Activated CD8-positive, alpha-beta T cell treated with anti-CD3 and anti-CD28 coated beads, Interleukin-2, amount 10 ng/mL, durations not matched to agents 7 days and 5 days (primary cell): ENCODE measurements at places on chromosomes 1 and 21. TPM values are rescaled to one million over a fixed set of nuclear protein-coding genes. Genes with fewer than 3 reads are reported as not detected.

GRCh38 chr1:198716051-198716450 is 77.2 kb downstream of the PTPRC start:
- H3K4me3 ChIP-seq, result no peak overlapping the region
- no peaks in the 10 kb centered on the region for H3K27me3 ChIP-seq
- H3K36me3 ChIP-seq, result peaks cover 79% of the 10 kb centered on the region
- DNase-seq, result no peak
- H3K27ac ChIP-seq, result peak overlapping the region; percentile 20

GRCh38 chr1:23209770-23210169 is 7.5 kb downstream of the HTR1D start:
- H3K4me3 ChIP-seq, result no peak overlapping the region
- peak; percentile 31 for DNase-seq
- no peak overlapping the region for H3K27ac ChIP-seq
- peaks cover 36% of the 10 kb centered on the region for H3K27me3 ChIP-seq
- H3K36me3 ChIP-seq, result no peaks in the 10 kb centered on the region

DNA sequence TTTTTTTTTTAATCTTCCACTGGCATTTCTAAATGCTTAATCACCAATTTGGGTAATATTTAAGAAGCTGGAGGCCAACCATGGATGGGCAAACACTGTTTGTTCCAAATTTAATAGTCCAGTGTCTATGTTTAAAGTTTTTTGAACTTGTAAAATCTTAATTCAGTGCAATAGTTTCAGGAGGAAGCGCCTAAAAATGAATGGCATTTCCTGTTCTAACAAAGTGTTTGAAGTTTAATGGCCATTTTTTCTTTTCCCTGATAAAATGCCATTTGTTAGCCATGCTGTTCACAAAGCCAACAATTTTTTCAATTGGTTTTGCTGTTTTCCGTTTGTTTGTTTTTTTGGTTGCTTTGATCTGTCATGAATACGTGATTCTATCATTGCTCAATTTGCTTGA is 552.1 kb downstream of the LMO4 start:
- no peaks in the 10 kb centered on the region for H3K36me3 ChIP-seq
- H3K27me3 ChIP-seq, result no peaks in the 10 kb centered on the region
- no peak overlapping the region for H3K4me3 ChIP-seq
- H3K27ac ChIP-seq, result no peak overlapping the region
- no peak for DNase-seq

GRCh38 chr1:107766533-107766932 is 198.4 kb downstream of the VAV3 start:
- H3K36me3 ChIP-seq, result no peaks in the 10 kb centered on the region
- H3K4me3 ChIP-seq, result no peak overlapping the region
- H3K27ac ChIP-seq, result no peak overlapping the region
- DNase-seq, result no peak
- no peaks in the 10 kb centered on the region for H3K27me3 ChIP-seq

C1QA gene
- not detected for total RNA-seq

MXRA8 gene
- total RNA-seq, result not detected

KRTAP7-1 gene
- total RNA-seq, result not detected

IVL gene
- total RNA-seq, result not detected

GRCh38 chr1:179175011-179175841 is 54.3 kb downstream of the ABL2 start:
- no peak overlapping the region for H3K27ac ChIP-seq
- no peaks in the 10 kb centered on the region for H3K36me3 ChIP-seq
- DNase-seq, result no peak
- H3K4me3 ChIP-seq, result no peak overlapping the region

HMGCS2 gene
- total RNA-seq, result not detected

DNA sequence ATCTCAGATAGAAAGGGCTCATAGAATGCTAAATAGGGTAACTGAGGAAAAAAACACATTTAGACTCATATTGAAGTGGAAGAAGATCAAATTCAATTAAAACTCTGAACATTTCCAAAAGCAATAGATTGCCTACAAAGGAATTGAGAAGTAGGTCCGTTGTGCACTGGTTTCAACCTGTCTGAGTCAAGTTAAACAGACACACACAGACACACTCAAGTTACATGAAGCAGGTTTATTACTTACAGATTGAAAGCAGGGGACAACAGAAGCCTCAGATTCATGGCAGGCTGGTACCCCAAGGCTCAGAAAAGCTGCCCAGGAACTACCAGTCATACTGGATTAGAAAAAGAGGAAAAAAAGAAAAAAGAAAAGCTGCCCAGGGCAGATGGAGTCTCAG is 20.7 kb upstream of the S100A2 start:
- no peak overlapping the region for H3K4me3 ChIP-seq
- H3K27ac ChIP-seq, result no peak overlapping the region

- peaks cover 39% of the 10 kb centered on the region for H3K4me1 ChIP-seq
- peak; percentile 12 for DNase-seq
- H3K4me3 ChIP-seq, result no peak overlapping the region
- H3K27me3 ChIP-seq, result no peaks in the 10 kb centered on the region
Measured at GRCh38 chr21:44092211-44092610, 15.0 kb upstream of the PWP2 start.

- no peak overlapping the region for H3K4me3 ChIP-seq
- H3K4me1 ChIP-seq, result peaks cover 55% of the 10 kb centered on the region
- H3K36me3 ChIP-seq, result peaks cover 7% of the 10 kb centered on the region
- H3K27ac ChIP-seq, result no peak overlapping the region
- peaks cover 16% of the 10 kb centered on the region for H3K27me3 ChIP-seq
Measured at GRCh38 chr1:181152892-181153633, 64.6 kb downstream of the IER5 start.

DNA sequence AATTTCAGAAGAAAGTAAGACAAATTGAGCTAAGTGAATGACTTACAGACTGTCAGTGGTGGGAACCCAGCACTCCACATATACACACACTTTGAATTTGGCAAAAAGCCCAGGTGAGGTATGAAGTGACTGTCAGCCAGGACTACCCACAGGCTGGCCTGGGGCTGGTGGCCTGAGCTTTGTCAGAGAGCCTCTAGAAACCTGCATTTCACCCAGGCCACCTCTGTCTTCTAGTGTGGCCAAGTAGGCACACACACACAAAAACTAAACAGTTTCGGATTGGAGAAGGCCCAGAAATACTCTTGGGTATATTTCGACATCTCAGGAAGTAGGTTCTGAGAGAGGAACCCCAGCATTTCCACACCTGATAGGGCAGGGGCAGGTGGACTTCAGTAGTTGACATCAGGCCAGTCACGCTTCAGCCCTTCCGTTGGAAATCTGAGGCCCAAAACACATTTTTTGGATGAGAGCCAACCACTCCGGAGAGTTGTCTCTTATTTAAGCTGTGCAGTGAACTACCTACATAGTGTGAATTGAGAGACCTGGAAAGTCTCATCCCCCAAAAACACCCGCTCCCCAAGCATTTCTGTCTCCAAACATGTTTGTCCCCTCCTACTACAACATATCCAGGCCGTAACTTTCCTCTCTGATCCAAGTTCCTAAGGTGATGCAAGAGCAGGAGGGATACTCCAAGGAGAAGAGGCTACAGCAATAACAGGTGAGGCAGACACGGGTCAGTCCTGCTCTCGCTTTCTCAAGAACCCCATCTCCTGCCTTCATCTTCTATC is 167.2 kb upstream of the PROX1 start:
- H3K27ac ChIP-seq, result no peak overlapping the region
- H3K4me3 ChIP-seq, result no peak overlapping the region
- no peak for DNase-seq
- no peaks in the 10 kb centered on the region for H3K36me3 ChIP-seq

OXCT2 gene
- total RNA-seq, result 0.32 TPM

DNA sequence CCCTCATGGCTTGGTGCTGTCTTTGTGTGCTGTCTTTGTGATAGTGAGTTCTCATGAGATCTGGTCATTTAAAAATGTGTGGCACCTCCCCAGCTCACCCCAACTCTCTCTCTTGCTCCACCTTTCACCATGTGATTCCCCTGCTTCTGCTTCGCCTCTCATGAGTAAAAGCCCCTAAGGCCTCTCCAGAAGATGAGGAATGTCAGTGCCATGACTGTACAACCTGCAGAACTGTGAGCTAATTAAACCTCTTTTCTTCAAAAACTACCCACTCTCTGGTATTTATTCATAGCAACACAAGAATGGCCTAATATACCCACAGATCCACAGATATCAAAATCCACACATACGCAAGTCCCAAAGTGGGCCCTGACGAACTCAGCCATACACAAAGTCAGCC is 88.9 kb upstream of the PPP2R5A start:
- H3K4me1 ChIP-seq, result peaks cover 1% of the 10 kb centered on the region
- H3K4me3 ChIP-seq, result no peak overlapping the region
- DNase-seq, result no peak

COL16A1 gene
- total RNA-seq, result not detected

GRCh38 chr1:103248417-103249102 is 140.2 kb upstream of the COL11A1 start:
- H3K4me1 ChIP-seq, result no peaks in the 10 kb centered on the region
- H3K36me3 ChIP-seq, result no peaks in the 10 kb centered on the region
- no peak for DNase-seq
- H3K27ac ChIP-seq, result no peak overlapping the region

- H3K36me3 ChIP-seq, result peaks cover 37% of the 10 kb centered on the region
- peak; percentile 94 for DNase-seq
- peak within 1 kb of the TSS; percentile 93 for H3K4me3 ChIP-seq
- peak within 1 kb of the TSS; percentile 96 for H3K27ac ChIP-seq
Measured at GRCh38 chr1:25905680-25906643, at the start of gene STMN1. STMN1 (minus strand) TSS chr1:25906419; CDS start chr1:25904676, 1,743 bp downstream.

SLC35F3 gene
- 34.4 TPM for total RNA-seq

- no peak overlapping the region for H3K27ac ChIP-seq
- no peak for DNase-seq
- H3K4me3 ChIP-seq, result no peak overlapping the region
- H3K4me1 ChIP-seq, result peaks cover 40% of the 10 kb centered on the region
Measured at GRCh38 chr1:206814716-206815341, 42.5 kb upstream of the IL10 start.

DNA sequence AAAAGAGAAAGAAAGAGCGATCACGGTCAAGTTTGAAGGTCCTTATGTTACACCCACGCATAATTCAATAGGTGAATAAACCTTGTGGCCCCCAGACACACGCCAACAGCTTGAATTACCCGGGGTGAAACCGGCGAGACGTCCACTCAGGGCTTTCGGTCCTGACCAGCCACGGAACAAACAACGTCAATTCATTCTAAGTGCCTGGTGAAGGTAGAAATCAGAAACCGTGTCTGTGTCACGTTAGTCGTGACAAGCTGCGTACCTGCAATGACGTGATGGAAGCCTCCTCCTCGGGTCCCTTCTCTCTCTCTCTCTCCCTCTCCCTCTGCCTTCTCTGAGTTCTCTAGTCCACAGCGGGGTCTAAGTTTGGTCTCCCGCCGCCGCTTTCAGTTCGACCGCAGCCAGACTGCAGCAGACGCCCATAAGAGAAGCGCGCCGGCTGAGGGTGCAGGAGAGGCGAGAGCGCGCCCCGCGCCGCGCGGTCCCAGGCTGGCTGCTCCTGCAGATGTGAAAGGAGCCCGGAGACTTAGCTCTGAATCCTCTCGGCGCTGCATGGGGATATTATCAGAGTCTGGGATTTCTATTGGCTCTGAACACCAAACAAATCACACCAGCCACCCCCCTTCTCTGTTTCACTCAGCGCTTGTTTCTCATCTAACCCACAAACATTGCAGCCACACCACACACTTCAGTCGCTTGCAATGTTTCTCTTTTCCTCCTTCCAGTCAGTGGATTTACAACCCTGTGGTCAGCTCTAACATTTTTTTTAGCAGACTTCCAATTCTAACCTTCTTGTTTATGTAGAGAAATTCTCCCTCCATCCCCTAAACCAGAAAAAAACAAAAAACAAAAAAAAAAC is at the start of gene GREM2:
GREM2 (minus strand) TSS at position 537 of the 862 bp plus-strand sequence. CDS start 118,680 bp downstream, outside the sequence.
- no peaks in the 10 kb centered on the region for H3K36me3 ChIP-seq
- DNase-seq, result peak; percentile 49
- peaks cover 30% of the 10 kb centered on the region for H3K4me1 ChIP-seq

C1orf56 gene
- total RNA-seq, result 1.3 TPM

DSCAM gene
- not detected for total RNA-seq

PCP4 gene
- not detected for total RNA-seq

- no peak overlapping the region for H3K27ac ChIP-seq
- H3K4me1 ChIP-seq, result peaks cover 10% of the 10 kb centered on the region
- peaks cover 5% of the 10 kb centered on the region for H3K36me3 ChIP-seq
- no peaks in the 10 kb centered on the region for H3K27me3 ChIP-seq
Measured at GRCh38 chr1:184958554-184959353, 15.6 kb downstream of the NIBAN1 start.

TRABD2B gene
- not detected for total RNA-seq

DNA sequence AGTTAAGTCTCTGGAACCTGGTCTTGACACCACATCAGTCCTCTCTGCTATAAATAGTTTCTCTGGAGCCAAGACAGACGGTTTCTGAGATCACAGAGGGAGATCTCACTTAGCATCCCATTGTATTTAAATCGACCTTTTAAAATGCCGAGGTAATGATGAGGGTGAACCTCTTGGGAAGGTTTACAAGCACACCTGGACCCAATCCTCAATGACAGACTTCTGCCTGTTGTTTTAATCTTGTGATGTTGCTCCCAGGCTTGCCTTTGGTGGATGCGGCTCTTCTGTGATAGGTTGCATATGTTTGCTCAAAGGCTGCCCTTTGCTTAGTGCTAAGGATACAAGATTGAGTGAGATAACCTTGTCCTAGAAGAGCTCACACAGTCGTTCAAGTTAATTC is 104.6 kb upstream of the L1TD1 start:
- H3K36me3 ChIP-seq, result no peaks in the 10 kb centered on the region
- H3K27me3 ChIP-seq, result no peaks in the 10 kb centered on the region
- DNase-seq, result no peak
- H3K27ac ChIP-seq, result no peak overlapping the region
- H3K4me3 ChIP-seq, result no peak overlapping the region

DNA sequence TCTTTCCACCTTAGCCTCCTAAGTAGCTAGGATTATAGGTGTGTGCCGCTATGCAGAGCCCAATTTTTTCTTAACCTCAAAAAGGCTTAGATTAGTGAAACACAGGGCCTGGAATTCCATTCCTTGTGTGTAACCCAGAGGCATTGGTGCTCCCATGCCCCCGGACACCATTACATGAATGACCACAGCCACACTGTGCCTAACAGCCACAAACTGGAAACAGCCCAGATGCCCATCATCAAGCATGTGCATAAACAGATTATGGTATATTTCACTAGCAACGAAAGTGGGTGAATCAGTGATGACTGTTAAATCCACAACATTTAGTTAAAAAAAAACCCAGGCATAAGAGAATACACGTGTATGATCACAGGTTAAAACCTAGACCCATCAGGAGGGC is 24.4 kb downstream of the ADAM30 start:
- H3K4me3 ChIP-seq, result no peak overlapping the region
- peaks cover 18% of the 10 kb centered on the region for H3K4me1 ChIP-seq
- peaks cover 41% of the 10 kb centered on the region for H3K27me3 ChIP-seq
- no peak for DNase-seq
- H3K36me3 ChIP-seq, result no peaks in the 10 kb centered on the region

- DNase-seq, result no peak
- H3K4me1 ChIP-seq, result no peaks in the 10 kb centered on the region
- H3K27me3 ChIP-seq, result no peaks in the 10 kb centered on the region
- H3K36me3 ChIP-seq, result no peaks in the 10 kb centered on the region
Measured at GRCh38 chr1:10662824-10663677, 133.4 kb downstream of the CASZ1 start.

GRCh38 chr21:26599261-26599660 is 26.2 kb upstream of the CYYR1 start:
- no peaks in the 10 kb centered on the region for H3K27me3 ChIP-seq
- H3K27ac ChIP-seq, result no peak overlapping the region
- H3K4me1 ChIP-seq, result no peaks in the 10 kb centered on the region
- no peak overlapping the region for H3K4me3 ChIP-seq
- no peaks in the 10 kb centered on the region for H3K36me3 ChIP-seq

- H3K36me3 ChIP-seq, result no peaks in the 10 kb centered on the region
- H3K27ac ChIP-seq, result no peak overlapping the region
- no peak for DNase-seq
- H3K4me1 ChIP-seq, result no peaks in the 10 kb centered on the region
- no peaks in the 10 kb centered on the region for H3K27me3 ChIP-seq
- H3K4me3 ChIP-seq, result no peak overlapping the region
Measured at GRCh38 chr1:219763321-219763720, 150.4 kb upstream of the ZC3H11B start.
